ENCODE measurements at places on chromosomes 3 and 15. TPM values are rescaled to one million over a fixed set of nuclear protein-coding genes. Genes with fewer than 3 reads are reported as not detected.

GOLGA6L10 gene
- 0.49 TPM for total RNA-seq

- no peak for DNase-seq
Measured at GRCh38 chr3:34364335-34364734, 565.9 kb downstream of the PDCD6IP start.

CDC25A gene
- total RNA-seq: 72.9 TPM

- peak; percentile 67 for DNase-seq
Measured at GRCh38 chr3:72665701-72666446, 182.4 kb downstream of the SHQ1 start.

FBLN2 gene
- total RNA-seq: not detected

DNA sequence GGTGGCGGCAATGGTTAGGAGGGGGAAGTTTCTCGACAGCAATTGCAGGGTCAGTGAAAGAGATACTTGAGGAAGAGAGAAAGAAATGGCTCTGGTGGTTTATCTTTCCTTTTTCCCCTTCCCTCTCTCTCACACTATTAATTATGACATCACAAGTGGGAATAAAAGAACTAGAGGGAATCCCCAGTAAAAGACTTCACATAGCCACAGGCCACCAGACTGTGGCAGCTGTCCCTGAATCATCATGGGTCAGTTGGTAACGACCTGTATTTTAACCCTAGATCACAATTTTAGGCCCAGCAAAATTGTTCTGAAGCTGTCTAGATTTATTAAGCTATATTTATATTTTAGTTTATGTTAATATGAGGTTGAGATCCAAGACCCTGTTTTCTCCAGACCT, 40.3 kb downstream of the MBNL1 start:
- no peak for DNase-seq

GRCh38 chr15:60396958-60397771, 621 bp downstream of the ANXA2 start:
- peak; percentile 48 for DNase-seq

ANXA2 gene
- 29.8 TPM for total RNA-seq

DNA sequence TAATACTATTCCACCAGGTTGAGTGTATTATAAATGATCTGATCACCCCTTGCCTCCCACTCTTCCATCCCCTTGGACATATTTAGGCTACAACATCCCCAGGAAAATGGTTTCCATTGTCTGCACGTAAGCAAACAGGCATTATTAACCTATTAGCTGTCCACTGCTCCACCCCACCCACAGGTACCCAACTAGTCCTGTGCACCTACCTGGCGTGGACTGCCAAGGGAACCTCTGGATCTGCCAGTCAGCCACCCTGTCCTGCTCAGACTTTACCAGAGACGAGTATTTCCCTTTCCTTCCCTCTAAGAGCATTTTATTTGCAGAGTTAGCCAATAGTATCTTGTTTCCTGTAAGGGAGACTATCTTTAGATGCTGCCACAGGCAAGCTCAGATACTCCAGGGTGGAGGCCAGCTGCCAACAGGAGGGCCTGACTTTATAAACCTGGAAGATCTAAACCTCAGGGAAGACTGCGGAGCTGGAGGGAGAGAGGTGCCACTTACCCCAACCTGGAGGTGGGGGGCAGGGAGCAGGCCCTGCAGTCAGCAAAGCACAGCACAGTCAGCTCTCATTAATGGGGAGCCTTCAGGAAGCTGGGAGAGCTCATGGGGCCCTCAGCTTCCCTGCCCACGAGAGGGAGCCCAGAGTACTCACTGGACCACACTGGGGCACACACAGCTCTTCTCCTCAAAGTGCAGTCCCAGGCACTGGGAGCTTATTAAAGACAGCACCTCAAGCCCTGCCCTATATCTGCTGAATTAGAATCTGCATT, at the start of gene CX3CR1:
Gene CX3CR1 (minus strand): TSS at position 292 of the 773 bp plus-strand sequence. CDS start 13,527 bp downstream, outside the sequence.
- no peak for DNase-seq

GRCh38 chr3:100277255-100277800, 16.5 kb downstream of the TBC1D23 start:
- DNase-seq: no peak

GRCh38 chr15:77564938-77565337, 67.8 kb downstream of the LINGO1 start:
- no peak for DNase-seq

LMCD1 gene
- total RNA-seq: not detected

DNA sequence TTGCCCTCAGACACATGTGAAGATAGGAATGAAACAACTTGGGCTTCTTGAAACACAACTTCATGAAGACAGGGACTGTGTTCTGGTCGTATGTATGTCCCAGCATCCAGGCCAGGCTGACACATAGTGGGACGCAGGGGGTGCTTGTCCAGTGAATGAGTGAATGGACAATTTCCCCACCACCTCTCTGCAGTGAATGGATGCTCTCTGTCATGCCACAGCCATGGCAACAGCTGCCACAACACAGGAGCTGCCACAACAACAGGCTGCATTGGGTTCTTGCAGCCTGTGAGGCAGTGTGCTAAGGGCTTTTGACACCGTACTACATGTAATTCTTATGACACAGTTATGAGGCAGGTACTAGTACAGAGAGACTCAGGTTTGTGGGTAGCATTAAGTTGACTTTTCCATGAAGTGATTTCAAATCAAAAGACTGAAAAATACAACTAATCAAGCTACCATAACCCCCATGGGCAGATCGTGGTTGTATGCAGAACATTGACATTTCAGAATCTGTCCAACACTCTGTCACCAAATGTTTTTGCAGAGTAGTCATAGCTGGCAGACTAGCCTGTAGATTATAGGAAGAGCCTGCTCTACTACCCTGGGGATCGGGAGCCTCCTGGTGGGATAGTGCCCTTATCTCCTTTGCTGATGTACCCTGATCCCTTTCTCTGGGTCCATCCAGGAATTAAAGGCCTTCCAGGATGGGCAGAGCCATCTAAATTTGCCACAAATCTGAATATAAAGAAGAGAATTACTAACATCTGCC, 40.8 kb downstream of the CLSTN2 start:
- no peak for DNase-seq

- DNase-seq: no peak
Measured at GRCh38 chr3:188432802-188433520, 279.0 kb downstream of the LPP start.

DNA sequence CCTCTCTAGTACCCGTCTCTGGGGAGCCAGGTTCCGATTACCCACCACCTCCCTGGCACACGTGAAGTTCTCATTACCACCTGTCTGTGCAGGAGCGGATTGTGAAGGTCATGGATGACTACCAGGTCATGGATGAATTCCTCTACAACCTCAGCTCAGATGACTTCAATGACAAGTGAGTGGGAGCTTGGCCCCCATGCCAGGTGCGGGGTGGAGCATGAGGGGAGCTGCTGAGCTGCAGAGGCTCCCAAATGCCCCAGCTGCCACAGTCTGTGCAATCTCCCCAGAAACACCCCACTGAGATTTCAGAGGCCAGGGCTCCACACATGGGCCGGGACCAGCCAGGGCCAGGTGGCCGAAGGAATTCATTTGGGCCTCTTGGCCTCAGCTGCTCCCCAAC, 34.3 kb downstream of the DNAH1 start:
- peak; percentile 75 for DNase-seq

DNA sequence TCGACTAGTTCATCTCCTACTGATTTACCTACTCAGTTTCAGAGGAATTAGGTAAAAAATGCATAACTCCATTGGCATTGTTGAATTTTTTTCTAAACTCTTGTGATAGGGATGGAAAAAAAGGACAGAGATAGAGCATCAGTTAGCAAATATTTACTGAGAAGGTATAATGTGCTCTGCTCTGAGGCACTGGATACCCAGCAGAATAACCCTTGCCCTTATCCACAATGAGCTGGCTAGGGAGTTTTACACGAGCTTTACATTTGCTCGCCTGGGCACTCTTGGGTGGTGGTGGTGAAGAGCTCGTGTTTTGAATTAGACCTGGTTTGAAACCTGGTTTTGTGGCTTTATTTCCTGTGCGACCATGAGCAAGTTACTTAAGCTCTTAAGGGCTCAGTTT, 149.6 kb downstream of the RORA start:
- no peak for DNase-seq

DNA sequence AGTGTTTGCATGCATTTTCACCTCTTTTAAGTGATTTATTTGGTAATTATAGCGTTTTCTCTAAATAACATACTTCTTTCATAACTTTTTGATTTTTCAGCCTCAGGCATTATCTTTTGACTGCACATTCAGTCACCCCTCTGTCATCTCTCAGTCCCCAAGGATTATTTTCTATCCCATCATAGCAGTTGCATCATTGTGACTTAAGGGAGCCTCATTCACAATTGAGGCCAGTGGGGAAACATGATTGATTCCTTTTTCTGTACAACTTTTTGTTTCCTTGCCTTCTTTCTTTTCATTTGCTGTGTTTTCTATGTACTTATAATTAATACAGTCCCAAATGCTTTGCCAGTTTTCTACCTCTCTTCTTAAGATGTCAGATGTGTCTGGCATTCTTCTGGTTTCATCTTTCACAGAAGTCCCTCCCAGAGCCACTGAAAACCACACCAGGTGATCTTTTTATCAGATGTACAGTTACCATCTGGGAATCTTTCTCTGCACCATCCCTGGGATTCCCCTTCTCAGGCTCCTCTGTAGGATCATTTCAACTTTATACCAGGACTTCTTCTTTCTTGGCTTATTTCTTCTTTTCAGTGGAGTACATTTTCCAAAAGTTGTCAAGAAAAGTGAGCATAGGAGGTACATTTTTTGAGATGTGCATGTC, 151.4 kb downstream of the RAP2B start:
- no peak for DNase-seq

DNA sequence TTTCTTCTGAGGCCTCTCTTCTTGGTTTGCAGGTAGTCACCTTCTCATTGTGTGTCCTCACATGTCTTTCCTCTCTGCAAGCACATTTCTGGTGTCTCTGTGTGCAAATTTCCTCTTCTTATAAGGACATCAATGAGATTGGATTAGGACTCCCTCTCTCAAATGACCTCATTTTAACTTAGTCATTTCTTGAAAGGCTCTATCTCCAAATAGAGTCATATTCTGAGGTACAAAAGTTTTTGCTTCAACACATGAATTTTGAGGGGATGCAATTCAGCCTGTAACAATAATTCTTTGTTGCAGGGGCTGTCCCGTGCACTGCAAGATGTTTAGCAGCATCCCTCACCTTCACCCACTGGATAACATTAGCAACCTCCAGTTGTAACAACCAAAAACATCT, 115.0 kb upstream of the DCBLD2 start:
- DNase-seq: no peak

DNA sequence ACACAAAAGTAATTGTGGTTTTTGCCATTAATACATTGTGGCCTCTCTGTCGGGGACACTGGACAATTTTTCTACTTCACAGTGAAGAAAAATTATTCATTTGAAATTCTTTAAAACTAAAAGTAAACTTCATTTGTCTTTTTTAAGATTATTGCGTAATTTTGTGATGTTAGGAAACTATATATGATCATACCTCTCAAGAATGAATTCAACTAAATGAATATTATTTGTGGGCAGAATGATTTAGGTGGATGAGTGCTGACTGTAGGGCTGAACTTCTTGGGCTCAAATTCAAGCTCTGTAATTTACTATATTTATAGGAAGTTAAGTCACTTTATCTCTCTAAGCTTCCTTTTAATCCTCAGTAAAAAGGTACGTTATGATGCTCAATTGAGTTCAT, 441.2 kb downstream of the ROBO1 start:
- no peak for DNase-seq

GRCh38 chr15:57541805-57542504, 49.7 kb upstream of the MYZAP start:
- DNase-seq: peak; percentile 42

MB21D2 gene
- not detected for total RNA-seq

GRCh38 chr3:8517487-8517886, 15.9 kb downstream of the LMCD1 start:
- no peak for DNase-seq

GOLGA6A gene
- total RNA-seq: 0.13 TPM

FBXO40 gene
- not detected for total RNA-seq

DNA sequence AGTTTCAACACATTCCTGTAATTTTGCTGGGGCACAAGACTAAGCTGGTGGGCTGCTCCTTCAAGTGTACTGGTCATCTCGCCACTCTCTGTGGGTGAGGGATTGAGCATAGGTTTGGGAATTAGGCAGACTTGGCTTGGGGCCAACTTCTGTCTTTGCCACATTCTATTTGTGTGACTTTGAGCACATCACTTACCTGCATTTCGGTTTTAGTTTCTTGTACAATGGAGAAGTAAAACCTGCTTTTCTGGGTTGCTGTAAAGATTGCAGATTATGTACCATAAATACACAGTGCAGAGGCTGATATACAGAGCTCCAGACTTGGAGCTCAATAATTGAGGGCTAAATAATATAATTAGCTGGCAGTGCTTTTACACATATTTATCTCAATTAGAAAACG, 162.1 kb downstream of the C3orf38 start:
- DNase-seq: no peak

IL5RA gene
- total RNA-seq: not detected

P2RY13 gene
- not detected for total RNA-seq

DNA sequence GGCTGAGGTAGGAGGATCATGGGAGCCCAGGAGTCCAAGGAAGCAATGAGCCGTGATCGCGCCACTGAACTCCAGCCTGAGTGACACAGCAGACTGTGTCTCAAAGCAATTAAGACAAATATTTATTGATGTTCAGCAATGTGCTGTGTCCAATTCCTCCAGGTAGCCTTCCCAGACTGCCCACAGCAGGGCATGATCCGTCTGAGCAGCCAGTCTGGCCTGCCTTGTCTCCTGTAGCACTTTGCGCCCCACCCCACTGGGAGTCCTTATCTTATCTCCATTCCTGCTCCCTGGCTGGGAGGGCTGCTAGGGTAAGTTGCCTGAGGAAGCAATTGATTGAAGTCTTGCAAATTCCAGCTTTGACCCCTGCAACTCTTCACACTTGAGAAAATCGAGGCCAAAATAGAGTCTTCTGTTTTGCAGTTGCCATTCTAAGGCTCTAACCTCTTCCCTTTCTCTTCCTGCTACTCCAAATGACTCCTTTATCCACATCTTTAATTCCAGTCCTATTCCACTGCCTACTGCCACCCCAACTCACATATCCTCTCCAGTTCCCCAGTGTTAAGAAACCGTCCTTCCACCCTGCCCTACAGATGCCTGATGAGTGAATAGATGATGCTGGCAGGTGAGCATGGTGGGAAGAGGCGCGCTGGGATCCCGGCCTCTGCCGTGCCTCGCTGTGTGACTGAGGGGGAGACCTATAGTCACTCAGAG, 26.9 kb upstream of the LCTL start:
- DNase-seq: no peak

DNA sequence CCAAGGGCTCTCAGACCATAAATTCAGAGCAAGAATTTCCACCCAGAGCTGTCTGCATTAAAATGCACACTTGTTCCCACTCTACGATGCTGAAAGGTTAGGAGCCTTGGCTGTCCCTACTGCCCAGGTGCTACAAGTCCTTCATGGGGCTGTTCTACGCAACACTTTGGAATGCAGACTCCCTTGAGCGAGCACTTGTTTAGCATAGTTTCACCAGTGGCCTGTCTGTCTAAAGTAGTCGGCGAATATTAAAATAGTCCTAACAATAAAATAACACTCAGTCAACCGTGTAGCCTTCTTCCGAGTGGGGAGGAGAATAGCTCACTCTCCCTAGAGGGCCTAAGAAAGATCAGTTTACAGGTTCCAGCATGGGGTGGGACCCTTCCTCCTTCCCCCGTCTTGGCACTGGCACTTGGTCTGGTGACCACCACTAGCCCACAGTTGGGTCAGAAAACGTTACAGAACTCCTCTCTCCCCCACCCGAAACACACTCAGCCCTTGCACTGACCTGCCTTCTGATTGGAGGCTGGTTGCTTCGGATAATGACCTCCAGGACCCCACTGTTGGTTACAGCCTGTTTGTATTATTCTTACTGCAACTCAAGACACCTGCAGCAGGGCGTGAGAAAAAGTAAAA, at the start of gene CLDN16:
Gene CLDN16 (plus strand): TSS at position 586 of the 636 bp plus-strand sequence. CDS start 167 bp downstream, outside the sequence.
- no peak for DNase-seq

MNS1 gene
- 2.8 TPM for total RNA-seq

GRCh38 chr3:181623924-181624694, 87.6 kb upstream of the SOX2 start:
- no peak for DNase-seq

All from OCI-LY7 (cell line).